ENCODE measurements at places on chromosomes 2 and 18.

DNA sequence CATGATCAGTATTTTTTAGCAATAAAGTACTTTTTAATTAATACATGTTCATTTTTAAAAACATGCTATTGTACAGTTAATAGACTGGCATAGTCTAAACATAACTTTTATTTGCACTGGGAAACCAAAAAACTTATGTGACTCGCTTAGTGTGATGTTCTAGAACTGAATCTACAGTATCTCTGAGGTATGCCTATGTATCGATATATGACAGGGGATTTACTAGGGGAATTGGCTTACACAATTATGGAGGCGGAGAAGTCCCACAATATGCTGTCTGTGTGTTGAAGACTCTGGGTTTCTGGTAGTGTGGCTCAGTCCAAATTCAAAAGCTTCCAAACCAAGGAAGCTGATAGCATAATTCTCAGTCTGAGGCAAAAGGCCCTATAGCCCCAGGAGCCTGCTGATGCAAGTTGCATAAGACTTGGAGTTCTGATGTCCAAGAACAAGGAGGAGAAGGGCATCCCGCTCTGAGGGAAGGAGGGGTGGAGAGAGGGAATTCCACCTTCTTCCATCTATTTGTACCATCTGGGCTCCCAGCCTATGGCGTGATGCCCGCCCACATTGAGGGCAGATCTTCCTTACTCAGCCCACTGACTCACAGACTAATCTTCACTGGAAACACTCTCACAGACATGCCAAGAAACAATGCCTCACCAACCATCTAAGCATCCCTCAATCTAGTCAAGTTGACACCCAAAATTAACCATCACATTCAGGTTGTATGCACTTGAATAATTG is 27.5 kb downstream of the ZNF638 start:
- no peak for DNase-seq

DNA sequence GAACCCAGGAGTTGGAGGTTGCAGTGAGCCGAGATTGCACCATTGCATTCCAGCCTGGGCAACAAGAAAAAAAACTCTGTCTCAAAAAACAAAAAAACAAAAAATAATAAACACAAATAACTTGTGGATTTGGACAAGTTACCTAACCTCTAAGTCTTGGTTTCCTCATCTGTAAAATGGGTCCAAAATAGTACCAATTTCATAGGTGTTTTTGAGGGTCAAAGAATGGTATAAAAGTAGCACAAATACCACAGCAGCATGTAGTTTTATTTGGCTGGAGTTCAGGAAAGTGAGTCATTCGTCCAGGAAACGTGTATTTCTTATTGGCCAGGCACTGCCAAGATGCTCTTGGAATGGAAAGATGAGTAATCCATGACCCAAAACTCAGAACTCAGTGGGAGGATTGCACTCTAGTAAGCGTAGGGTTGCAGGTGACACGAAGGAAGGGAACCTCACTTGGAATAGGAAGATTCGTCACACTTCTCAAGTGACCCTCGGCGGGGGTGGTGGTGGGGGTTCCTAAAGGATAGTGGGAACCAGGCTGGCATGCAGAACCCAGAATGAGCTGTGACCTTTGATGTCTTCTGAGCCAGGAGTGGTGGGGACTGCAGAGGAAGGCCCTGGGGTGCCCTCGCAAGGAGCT is 24.4 kb downstream of the GRHL1 start:
- DNase-seq, result no peak

DNA sequence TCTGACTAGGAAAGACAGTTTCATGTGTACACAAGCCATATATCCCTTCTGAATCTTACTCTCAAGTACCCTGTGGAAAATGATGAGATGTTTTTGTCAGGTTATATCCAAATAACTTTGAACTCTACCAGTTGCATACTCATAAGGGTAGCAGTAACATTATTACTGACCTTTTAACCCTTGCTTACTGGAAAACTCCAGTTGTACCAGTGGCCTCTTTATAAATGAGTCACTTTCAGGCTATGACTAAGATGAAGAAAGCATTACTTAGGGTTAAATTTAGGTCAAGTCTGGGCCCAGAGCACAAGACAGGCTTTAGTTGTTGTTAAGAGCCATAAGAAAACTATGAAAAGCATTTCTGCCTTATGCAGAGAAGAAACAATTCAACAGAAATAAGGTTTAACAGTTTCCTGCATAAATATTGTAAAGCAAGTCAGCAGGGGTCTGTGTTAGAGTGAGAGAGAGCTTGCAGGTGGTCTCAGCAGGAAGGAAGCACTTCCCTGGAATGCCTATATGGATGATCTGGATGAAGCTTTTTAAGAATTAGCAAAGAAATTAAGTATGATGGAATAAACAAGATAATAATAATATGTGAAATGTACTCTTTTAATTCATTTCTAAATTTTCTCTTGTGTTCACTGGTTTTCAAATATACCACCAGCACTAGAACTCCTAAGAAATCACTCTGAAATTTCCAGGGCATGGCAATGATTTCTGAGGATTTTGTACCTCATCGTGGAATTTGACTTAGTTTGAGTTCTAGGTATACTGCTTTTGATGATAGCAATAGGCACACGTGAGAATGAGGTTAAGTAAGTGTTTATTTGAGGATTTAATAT is 126.6 kb downstream of the UBE2E3 start:
- DNase-seq, result no peak

GRCh38 chr2:172095146-172095904 is 7.4 kb downstream of the DLX2 start:
- DNase-seq, result peak; percentile 62

- DNase-seq, result no peak
Measured at GRCh38 chr2:65367524-65367923, 64.9 kb downstream of the SPRED2 start.

DNA sequence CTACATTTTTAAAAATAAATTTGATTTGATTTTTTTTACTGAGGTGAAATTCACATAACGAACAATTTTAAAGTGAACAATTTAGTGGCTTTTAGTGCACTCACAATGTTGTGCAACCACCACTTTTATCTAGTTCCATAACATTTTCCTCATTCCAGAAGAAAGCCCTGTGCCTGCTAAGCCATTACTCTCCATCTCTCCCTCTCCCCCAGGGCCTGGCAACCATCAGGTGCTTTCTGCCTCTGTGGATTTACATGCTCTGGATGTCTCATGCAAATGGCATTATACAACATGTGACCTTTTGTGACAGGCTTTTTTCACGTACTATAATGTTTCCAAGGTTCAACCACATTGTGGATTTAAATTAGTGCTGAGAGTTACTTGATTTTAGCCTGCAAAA is 19.9 kb upstream of the LDLRAD4 start:
- no peak for DNase-seq

- DNase-seq, result no peak
Measured at GRCh38 chr2:33443274-33443829, 33.1 kb upstream of the RASGRP3 start.

- no peak for DNase-seq
Measured at GRCh38 chr2:173441222-173441621, 86.5 kb downstream of the CDCA7 start.

GRCh38 chr18:7370375-7370774 is 139.5 kb downstream of the LRRC30 start:
- DNase-seq, result no peak

- no peak for DNase-seq
Measured at GRCh38 chr2:100136310-100136709, 6.1 kb downstream of the AFF3 start.

DNA sequence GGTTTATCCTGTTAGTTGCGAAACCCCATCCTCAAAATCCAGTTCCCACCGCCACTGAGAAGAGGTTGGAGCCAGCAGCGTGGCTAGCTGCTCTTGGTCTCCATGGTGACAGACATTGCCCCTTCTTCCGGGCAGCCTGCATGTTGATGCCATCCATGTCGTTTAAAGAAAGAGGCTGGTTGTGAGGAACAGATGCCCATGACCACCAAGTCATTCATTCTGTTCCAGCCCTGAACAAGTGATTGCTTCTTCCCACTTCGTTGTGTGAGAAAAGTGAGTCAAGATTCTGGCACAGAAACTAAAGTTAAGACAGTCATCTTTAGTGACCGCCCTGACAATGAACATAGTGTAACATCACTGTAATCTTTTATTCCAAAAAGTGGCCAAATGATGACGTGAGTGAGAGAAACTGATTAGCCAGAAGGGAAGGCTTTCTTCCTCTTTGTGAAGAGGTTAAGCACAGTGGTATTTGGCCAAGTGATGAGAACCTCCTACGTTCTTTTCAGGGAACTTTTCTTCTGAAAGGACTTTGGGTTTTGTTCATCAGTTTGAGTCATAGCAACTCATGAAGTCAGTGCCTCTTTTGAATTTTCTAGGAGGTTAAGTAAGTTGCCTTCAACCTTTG is 272.5 kb downstream of the GALR1 start:
- DNase-seq, result no peak

DNA sequence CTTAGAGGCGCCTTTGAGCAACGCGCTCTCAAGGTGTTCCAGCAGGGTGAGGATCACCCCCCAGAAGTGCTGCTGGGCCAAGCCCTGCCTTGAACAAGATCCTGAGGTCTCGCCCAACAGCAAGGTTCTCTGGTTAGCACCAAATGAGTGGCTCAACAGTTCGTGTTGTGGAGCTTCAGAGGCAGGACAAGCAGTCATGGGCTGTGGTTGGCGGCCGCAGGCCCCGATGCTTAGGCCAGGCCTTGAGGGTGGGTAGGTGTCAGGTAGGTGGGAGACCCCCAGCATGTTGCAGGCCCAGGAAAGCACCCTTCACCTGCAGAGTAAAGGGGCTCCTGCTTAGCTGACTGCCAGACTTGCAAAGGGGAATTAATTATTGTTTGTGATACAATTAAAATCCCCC is 70.2 kb upstream of the FOSL2 start:
- DNase-seq, result no peak

DNA sequence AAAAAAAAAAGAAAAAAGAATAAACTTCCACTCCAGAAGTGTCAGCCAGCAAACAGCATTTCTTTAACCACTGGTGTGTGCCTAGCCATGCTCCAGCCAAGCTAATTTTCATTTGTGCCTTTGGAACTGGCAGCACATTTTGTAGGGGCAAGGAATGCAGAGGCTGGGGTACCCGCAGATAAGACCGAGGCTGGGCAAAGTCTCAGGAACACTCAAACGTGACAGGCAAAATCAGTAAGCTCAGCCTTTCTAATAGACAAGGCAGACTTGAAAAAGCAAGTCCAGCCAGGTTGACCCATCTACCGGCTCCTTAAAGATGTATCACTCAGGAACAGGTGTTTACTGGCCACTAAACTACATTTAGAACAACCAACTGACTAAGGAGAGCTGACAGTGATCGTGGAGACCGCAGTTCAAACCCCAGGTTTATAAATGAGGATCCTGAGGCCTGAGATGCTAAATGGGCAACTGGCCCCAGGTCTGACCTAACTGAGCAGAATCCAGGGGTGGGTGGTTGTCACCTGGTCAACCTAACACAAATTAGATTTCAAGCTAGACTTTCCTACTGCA is 16.7 kb downstream of the NFE2L2 start:
- DNase-seq, result no peak

GRCh38 chr18:48949050-48949605 is 1.6 kb downstream of the SMAD7 start:
- DNase-seq, result no peak

DNA sequence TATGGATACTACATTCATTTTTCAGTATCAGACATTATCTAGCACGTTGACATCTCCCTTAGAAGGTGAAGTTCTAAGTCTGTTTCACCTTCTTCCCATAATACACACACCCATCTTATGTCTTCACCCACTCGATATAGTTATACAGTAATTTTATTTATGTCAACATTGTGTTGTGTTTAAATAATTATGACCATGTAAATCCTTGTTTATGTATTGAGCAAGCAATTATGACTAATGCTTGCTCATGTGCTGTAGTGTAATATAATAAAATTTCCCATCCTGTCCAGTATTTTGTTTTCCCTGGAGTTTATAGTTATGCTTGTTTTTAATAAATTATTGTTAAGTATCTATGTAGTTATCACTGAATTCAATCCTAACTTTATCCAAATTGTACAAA is 163.2 kb downstream of the MTX2 start:
- no peak for DNase-seq

DNA sequence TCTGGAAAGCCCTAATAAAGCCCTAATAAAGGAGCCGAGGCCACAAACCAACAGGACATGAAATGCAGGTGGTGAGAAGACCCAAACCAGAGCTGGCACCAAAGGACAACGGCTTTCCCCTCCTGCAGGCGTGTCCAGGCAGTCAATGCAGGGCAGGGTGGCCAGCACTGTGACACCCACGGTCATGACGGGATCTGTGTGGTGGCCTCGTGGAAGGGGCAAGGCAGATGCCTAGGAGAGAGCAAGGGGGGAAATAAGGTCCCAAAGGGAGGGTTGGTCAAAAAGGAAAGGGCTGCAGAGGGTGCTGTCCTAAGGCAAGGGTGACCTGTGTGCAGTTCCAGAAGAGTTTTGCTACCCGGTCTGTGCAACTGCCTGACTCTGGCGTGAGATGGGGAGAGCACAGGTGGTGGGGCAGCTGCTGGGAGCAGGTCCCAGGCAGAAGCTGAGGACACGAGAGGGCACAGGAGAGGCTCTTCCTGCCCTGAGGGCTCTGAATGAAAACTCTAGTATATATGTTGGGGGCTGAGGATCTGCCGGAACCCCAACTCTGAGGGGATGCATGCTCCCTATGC is 156.7 kb downstream of the TPO start:
- no peak for DNase-seq

- DNase-seq, result no peak
Measured at GRCh38 chr2:64858541-64859311, 130.5 kb upstream of the SLC1A4 start.

- DNase-seq, result no peak
Measured at GRCh38 chr2:40480073-40480472, 28.2 kb upstream of the SLC8A1 start.

DNA sequence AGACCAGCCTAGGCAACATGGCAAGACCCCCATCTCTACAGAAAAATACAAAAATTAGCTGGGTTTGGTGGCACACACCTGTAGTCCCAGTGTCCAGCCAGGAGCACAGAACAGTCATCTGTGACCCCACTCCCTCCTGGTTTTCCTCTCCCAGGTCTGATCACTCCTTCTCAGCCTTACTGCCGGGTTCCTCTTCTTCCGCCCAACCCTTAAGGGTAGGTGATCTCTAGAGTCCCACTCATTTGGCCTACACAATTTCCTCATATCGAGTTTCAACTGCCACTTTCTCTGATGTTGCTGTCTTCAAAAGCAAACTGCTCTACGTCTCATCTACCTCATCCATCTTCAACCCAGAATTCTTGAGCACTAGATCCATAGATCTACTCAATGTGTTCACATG is 13.4 kb upstream of the MAT2A start:
- DNase-seq, result no peak

GRCh38 chr18:13610555-13611141 is 115.7 kb downstream of the FAM210A start:
- no peak for DNase-seq

- no peak for DNase-seq
Measured at GRCh38 chr2:159728629-159729028, 16.3 kb downstream of the MARCHF7 start.
